Urothelium cell line (cell line): ENCODE measurements at places on chromosomes 2 and 18.

GRCh38 chr18:3042379-3042778, 29.4 kb upstream of the LPIN2 start:
- no peak for DNase-seq

DNA sequence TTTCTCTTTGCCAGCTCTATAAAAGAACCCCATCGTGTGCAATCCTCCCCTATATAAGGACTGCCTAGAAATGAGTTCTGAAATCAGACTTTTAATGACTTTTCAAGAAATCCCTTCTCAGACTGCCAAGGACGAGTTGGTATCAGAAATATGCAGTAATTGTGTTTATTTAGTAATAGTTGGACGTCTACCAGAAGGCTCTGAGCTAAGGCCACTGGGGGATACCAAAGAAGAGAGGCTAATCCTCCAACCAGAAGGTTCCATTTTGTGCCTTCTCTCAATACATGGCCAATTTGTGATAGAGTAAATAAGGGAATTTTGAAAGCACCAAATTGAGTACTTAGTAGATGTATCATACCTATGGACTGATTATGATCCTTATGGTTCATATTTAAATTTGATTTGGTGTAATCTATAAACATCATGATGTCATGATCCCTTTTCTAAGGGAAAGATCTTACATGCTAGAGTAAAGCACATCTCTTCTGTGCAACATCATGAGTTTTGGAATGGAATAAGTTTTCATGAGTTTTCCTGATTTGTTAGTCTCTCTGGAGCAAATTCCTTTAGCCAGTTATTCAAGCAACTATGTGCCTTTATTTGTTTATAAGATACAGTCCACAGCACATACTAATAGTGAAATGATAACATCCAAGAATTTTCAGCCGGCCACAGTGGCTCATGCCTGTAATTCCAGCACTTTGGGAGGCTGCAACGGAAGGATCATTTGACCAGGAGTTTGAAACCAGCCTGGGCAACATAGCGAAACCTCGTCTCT, 82.2 kb upstream of the LTBP1 start:
- no peak for DNase-seq

GRCh38 chr2:199348871-199349270, 108.9 kb downstream of the SATB2 start:
- DNase-seq: no peak

DNA sequence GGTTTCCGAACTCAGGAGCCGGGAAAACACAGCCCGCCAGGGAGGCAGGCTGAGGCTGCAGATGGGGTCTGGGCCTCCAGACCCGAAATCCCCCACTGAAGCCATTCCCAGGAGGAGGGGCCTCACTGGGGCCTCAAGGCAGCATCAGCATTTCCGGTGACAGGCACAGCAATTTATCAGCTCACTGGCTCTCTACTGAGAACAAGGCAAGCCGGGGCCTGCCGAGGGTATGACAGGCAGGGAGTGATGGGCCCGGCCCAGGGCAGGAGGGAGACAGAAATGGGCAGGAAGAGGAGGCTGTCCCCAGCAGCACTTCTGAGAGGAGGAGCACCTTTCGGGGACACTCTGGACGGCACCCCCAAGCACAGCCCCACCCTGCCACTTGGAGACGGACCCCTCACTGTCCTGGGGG, 12.5 kb downstream of the SDC1 start:
- no peak for DNase-seq

- no peak for DNase-seq
Measured at GRCh38 chr2:214934006-214934405, 124.5 kb upstream of the BARD1 start.

GRCh38 chr2:203936535-203936934, at the start of gene ICOS:
ICOS (plus strand) TSS chr2:203936763; CDS start chr2:203936815, 52 bp downstream.
- no peak for DNase-seq

DNA sequence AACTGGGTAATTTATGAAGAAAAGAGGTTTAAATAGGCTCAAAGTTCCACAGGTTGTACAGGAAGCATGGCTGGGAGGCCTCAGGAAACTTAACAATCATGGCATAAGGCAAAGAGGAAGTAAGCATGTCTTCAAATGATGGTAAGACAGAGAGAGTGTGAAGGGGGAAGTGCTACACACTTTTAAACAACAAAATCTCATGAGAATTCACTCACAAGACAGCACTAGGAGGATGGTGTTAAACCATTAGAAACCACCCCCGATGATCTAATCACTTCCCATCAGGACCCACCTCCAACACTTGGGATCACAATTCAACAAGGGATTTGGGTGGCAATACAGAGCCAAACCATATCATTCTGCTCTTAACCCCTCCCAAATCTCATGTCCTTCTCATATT, 34.9 kb downstream of the CFAP210 start:
- DNase-seq: no peak

- no peak for DNase-seq
Measured at GRCh38 chr18:9913151-9913525, 678 bp upstream of the VAPA start.

GRCh38 chr2:139924070-139924469, 1143.9 kb upstream of the NXPH2 start:
- DNase-seq: no peak

DNA sequence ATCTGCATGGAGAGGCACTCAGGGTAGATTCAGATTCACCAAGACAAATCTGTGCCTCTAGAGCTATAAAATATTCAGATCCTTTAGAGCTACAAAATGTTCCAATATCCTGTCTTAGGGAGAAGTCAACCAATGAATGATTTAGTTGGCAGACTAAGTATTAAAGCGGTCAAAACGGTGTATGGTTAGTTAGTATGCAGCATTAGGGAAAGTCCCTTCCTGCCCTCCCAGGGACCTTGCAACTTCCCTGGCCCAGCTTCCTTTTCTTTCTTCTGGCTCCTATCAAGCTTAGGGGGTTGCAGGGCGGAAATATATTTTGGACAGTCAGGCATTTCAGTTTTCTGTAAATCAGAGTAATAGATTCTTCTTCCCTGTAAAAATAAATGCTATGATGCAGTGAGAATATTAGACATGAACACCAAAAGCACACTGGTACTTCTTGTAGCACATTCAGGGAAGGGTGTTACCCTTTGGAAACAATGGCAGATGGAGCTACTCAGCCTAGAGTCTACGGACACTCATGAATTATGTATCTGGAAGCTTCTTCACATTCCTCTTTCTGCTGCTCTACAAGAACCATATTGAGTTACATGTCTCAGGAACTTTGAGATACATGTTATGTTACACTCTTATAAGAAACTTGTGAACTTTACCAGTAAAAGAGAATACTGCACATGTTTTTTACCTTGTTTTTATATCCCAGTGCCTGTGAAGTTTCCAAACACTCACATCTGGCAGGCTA, 45.7 kb downstream of the CCDC93 start:
- DNase-seq: no peak

GRCh38 chr2:69385443-69386151, 1.4 kb downstream of the GFPT1 start:
- DNase-seq: no peak

DNA sequence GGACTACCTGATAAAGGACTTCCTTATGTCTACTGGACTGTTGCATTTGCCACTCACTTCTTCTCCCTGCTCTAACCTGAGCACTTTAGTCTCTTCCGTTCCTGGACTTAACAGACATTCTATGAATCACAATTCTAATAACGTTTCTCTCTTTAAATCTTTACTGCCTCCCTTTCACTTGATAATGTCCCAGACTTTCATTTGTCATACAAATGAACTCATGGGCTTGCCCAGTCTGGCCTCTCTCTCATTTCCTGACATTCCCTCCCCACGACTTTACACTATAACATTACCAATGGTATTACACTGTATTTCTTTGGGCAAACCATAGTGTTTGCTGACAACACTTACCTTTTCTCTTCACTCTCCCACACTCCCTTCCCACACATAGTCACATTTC, 540.7 kb upstream of the TMEFF2 start:
- no peak for DNase-seq
